ENCODE measurements at places on chromosomes 7 and 10. TPM values are rescaled to one million over a fixed set of nuclear protein-coding genes. Genes with fewer than 3 reads are reported as not detected.

Gene JAZF1
- 21.6 TPM for total RNA-seq

Gene FANK1
- total RNA-seq = 0.83 TPM

Gene PRLHR
- not detected for total RNA-seq

Gene JCAD
- 29.5 TPM for total RNA-seq

Gene FFAR4
- total RNA-seq = not detected

Gene IGFBP1
- not detected for total RNA-seq

Gene KLLN
- 0.87 TPM for total RNA-seq

DNA sequence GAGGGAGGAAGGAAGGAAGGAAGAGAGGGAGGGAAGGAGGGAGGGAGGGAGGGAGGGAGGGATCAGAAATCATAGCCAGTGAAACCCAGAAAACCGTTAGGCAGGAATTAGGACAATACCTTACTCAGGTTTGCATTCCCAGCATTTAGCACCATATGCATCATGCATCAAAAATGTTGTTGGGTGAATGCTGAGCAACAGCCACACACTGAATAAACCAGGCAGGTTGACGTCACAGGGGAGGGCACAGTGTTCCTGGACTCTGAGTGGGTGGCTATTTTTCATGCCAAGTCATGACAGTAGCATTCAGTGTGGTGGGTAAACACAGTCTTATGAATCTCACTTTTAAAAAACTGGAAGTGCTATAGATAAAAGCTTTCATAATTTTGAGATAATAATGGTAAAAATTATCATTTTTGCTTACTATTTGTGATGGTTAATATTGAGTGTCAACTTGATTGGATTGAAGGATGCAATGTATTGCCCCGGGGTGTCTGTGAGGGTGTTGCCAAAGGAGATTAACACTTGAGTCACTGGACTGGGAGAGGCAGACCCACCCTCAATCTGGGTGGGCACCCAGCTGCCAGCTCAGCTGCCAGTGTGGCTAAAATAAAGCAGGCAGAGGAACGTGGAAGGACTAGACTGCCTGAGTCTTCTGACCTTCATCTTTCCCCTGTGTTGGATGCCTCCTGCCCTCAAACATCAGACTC, 199.1 kb upstream of the PRKCQ start:
- peak overlapping the region; percentile 96 for H3K27ac ChIP-seq
- H3K4me3 ChIP-seq = peak overlapping the region; percentile 74
- DNase-seq = peak; percentile 97

- H3K4me1 ChIP-seq = no peaks in the 10 kb centered on the region
These were observed 655.0 kb upstream of the MGMT start for GRCh38 chr10:128812000-128812399.

GRCh38 chr10:123035467-123036086, 26.8 kb downstream of the ACADSB start:
- H3K27ac ChIP-seq = no peak overlapping the region
- H3K36me3 ChIP-seq = peaks cover 6% of the 10 kb centered on the region
- H3K4me1 ChIP-seq = no peaks in the 10 kb centered on the region
- no peak for DNase-seq

DNA sequence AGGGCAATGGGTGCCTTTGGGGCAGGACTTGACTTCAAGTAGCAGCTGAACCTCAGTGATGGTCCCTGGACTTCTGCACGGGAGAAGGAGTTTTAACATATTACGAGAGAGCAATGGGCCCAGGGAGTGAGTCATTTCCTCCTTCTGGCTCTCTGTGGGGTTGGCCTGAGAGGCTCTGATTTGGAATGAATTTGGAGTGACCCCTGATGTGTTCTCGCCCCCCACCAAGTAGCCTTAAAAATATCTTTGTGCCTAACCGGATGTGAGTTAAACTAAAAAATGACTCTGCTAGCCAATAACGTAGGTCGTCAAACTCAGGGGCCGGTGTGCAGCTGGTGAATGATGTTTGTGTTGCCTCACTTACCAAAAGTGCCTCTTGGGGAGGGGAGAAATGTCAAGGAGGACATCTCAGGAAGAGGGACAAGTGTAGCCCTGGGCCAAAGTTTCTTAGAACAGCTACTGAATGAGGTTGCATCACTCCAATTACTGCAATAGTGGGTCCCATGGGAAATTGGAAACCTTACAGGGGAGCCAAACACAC, 656.6 kb downstream of the INHBA start:
- H3K27me3 ChIP-seq = no peaks in the 10 kb centered on the region
- no peak for DNase-seq
- peak overlapping the region; percentile 44 for H3K4me3 ChIP-seq
- H3K36me3 ChIP-seq = peaks cover 19% of the 10 kb centered on the region
- peaks cover 45% of the 10 kb centered on the region for H3K4me1 ChIP-seq

DNA sequence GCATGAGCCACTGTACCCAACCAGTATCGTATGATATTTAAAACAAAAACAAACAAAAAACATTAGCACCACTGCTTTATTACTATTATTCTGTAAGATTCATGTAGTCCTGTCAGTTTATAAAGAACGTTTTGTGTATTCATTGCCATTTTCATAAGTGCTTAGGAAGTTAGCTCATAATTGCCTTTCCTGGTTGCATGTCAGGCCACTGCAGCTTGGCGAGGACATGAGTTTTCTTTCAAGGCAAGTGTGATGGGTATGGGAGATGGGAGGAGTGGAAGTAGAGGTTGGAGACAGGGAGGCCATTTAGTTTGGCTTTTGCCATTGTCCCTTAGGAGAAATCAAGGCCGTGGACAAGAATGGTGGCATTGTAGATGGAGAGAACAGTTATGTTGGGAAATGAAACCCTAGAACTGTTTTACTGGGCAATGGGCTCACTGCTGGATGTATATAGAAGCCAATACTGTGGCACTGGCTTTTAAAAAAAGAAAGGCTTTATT, 48.9 kb downstream of the TYW1 start:
- H3K27me3 ChIP-seq = no peaks in the 10 kb centered on the region
- peaks cover 43% of the 10 kb centered on the region for H3K4me1 ChIP-seq
- 0 out of 2 replicates have a peak overlapping the region, but pooled peaks have one; percentile 29 for H3K27ac ChIP-seq
- no peak overlapping the region for H3K4me3 ChIP-seq
- peaks cover 14% of the 10 kb centered on the region for H3K36me3 ChIP-seq

GRCh38 chr10:22218448-22218847, 633 bp upstream of the EBLN1 start:
- peaks cover 8% of the 10 kb centered on the region for H3K27me3 ChIP-seq
- H3K4me1 ChIP-seq = 0 out of 2 replicates have a peak, but pooled peaks cover 5% of the 10 kb centered on the region
- no peak for DNase-seq
- no peak overlapping the region for H3K27ac ChIP-seq

DNA sequence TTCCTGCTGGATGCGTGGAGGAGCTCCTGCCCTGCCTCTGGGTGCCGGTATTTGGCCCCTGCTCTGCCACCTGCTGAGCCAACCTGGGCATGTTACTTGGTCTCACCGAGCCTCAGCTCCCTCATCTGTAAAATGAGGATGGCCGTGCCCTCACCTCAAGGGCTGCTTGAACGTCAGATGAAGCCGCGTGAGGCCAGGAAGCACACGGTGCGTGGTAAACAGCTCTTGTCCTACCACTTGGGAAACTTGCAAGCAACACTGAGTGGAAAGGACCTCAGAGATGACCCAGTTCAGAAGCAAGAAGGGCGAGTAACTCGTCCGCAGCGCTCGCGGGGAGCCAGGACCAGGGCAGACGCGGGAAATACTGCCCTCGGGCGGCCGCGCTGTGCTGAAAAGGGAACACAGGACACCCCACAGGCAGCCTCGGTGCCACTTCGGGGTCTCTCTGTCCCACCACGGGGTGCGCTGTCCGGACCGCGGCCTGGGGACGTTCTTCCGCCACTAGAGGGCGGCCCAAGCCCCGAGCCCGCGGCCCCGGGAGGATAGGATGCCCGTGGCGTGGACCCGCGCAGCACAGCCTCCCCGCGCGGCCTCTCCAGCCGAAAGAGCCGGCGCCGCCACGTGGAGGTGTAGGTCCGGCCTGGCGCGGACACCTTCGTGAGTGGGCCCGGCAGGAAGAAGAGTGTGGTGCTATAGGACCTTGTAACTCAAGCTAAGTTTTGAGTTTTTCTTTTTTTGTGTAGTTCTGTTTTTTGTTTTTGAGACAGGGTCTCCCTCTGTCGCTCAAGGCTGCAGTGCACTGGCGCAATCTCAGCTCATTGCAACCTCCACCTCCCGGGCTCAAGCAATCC, 94.1 kb downstream of the PRKAG2 start:
- peaks cover 41% of the 10 kb centered on the region for H3K27me3 ChIP-seq
- H3K27ac ChIP-seq = no peak overlapping the region
- H3K4me1 ChIP-seq = no peaks in the 10 kb centered on the region
- H3K36me3 ChIP-seq = peaks cover 4% of the 10 kb centered on the region
- peak; percentile 7 for DNase-seq

DNA sequence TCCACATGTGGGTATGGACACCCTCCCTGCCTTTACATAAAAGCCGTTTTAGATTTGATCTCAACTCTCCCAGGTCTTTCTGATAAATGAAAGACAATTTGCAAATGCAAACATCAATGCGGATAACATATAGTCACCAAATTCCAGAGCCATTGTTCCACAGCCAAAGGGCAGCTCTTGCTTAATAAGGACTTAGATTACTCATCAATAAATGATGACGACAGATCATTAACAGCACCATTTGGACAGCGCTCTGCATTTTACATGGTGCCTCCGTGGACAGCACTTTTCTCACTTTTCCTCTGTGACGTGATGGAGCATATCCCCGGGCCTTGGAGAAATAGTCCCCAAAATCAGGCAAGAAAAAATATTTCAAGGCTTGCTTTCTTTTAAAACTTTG, 370.3 kb upstream of the CELF2 start:
- H3K36me3 ChIP-seq = no peaks in the 10 kb centered on the region
- H3K4me3 ChIP-seq = no peak overlapping the region
- H3K27ac ChIP-seq = no peak overlapping the region
- no peaks in the 10 kb centered on the region for H3K27me3 ChIP-seq
- no peak for DNase-seq

DNA sequence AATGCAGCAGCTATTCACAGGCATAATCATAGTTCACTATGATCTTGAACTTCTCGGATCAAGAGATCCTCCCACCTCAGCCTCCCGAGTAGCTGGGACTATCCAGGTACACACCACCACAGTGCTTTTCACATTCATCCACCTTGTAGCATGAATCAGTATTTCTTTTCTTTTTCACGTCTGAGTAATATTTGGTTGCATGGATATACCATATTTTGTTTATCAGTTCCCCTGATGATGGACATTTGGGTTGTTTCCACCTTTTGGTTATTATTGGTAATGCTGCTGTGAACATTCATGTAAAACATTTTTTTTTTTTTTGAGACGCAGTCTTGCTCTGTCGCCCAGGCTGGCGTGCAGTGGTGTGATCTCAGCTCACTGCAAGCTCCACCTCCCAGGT, 3.6 kb upstream of the TBC1D12 start:
- DNase-seq = no peak
- no peaks in the 10 kb centered on the region for H3K36me3 ChIP-seq
- peaks cover 3% of the 10 kb centered on the region for H3K27me3 ChIP-seq
- H3K27ac ChIP-seq = no peak overlapping the region

DNA sequence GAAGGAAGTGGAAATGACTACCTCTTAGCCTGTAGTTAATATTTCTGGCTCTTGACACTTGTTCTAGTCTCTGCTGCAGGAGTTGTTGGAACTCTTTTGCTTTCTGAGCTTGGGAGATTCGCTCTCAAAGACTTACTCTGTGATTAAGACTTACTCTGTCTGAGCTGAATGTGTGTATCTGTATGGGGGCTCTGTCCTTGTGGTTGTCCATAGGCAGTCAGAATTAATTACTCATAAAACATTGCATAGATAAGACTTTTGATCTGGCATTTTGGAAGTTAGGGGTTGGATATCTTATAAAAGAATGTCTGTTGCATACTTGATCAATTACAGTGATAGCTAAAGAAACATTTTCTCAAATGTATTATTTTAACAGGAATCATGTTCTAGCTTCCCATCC, 199.2 kb upstream of the KIAA1217 start:
- no peak overlapping the region for H3K4me3 ChIP-seq
- no peak overlapping the region for H3K27ac ChIP-seq
- no peaks in the 10 kb centered on the region for H3K4me1 ChIP-seq
- no peaks in the 10 kb centered on the region for H3K27me3 ChIP-seq
- no peaks in the 10 kb centered on the region for H3K36me3 ChIP-seq

DNA sequence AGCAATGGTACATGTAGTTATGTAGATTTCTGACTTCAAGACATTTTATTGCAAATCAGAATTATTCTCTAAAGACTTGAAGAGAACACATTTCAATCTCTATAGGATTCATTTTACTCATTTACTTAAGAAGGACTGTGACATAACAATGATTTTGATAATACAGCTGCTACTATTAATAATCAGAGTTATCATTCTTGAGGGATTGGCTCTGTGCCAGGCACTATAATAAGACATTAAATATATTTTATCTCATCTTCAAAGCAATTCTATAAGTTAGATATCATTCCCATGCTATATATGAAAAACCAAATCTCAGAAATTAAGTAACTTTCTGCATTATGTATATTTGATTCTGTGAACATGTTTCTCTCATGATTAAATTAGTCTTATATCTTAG, 103.7 kb upstream of the CALCR start:
- H3K27ac ChIP-seq = no peak overlapping the region
- no peaks in the 10 kb centered on the region for H3K4me1 ChIP-seq
- H3K4me3 ChIP-seq = no peak overlapping the region

GRCh38 chr7:100900978-100901377, 5.3 kb upstream of the ACHE start:
- peaks cover 4% of the 10 kb centered on the region for H3K4me1 ChIP-seq
- no peak overlapping the region for H3K4me3 ChIP-seq
- peaks cover 24% of the 10 kb centered on the region for H3K27me3 ChIP-seq
- DNase-seq = no peak

DNA sequence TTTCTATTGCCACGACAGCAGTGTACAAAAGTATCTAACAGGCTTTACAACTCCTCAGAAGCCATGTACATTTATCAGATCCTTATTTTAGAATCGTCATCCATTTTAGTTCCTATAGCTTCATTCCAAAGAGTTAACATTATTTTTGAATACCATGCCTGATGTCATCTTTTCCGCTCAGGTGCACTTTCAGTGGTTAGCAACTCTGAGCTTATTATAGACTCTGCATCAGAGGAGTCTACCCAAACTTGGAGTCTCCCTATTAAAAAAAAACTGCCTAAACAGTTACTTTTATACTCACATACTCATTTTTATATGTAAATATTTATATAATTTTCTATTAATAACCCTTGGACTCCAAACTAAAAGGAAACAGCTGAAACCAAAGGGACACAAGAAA, 31.6 kb upstream of the PRSS37 start:
- no peaks in the 10 kb centered on the region for H3K27me3 ChIP-seq
- no peaks in the 10 kb centered on the region for H3K4me1 ChIP-seq
- DNase-seq = no peak
- H3K36me3 ChIP-seq = no peaks in the 10 kb centered on the region
- no peak overlapping the region for H3K27ac ChIP-seq

DNA sequence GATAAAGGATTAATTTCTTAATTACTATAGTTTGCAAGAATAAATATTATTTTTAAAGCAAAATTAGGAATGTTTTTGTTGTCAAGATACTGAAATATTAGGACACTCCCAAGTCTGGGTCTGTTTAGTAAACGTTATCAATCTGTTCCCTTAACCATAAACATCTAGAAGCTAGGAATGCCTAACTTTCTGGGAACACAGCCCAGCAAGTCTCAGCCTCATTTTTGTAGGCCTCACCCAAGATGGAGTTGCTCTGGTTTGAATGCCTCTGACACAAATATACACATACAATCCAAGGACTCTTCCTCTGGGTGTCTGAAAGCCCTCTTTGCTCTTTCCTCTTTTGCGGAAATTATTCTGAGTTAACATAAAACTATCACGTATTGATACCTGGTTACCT, 487.4 kb upstream of the CELF2 start:
- H3K4me1 ChIP-seq = no peaks in the 10 kb centered on the region
- DNase-seq = no peak
- no peak overlapping the region for H3K4me3 ChIP-seq
- no peaks in the 10 kb centered on the region for H3K36me3 ChIP-seq

Data from HFFc6 (cell line).